ENCODE measurements at places on chromosomes 7 and 10. TPM values are rescaled to one million over a fixed set of nuclear protein-coding genes. Genes with fewer than 3 reads are reported as not detected.

DNA sequence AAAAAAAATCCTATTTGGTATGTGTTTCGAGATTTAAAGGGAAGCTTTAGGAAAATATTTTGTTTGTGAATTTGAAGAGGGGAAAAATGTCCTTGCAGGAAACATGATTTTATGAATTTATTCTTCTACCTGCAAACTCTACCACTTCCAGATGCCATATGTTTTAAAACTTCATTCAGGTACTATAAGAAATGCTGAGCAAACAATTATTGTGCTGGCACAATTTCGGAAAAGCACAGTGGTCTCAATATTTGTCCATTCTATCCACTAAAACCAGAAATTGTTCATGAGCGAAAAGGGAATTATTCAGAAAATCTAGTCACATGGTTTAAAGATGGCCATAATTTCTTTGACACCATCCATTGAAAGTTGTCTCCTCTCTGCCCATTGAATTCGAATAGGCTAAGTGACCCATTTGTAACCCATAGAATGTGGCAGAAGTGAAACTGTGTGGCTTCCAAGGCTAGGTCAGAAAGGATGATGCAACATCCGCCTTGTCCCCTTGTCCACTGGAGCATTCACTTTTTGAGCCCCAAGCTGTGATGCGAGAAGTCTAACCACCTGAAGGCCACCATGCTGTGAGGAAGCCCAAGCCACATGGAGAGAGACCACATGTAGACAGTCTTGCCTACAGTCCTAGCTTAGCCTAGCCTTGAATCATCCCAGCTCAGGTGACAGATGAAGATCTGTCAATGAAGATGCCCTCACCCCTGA is 189.8 kb upstream of the PRKCQ start:
- no peaks in the 10 kb centered on the region for H3K36me3 ChIP-seq
- DNase-seq, result no peak
- peaks cover 2% of the 10 kb centered on the region for H3K4me1 ChIP-seq
- peaks cover 2% of the 10 kb centered on the region for H3K27me3 ChIP-seq
- H3K4me3 ChIP-seq, result no peak overlapping the region

DNA sequence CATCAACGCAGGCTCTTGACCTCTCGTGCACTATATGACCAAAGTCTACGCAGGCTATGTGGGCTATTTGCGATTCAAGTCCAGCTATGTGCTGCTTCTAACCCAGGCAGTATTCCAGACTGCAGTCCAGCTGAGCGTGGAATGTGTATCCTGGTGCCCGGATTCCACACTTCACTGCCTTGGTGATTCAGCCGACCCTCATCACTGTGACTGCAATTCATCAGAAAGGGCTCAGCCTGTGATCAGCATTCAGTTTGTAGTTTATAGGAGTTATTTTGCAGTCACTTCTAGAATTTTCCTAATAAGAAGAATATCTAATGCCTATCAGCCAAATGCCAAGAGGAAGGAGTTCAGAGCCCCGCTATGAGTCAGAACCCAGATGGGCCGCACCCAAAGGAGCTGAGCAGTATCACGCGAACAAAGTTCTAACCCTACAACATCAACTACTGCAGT is 119.8 kb upstream of the LANCL2 start:
- H3K4me3 ChIP-seq, result no peak overlapping the region
- H3K27me3 ChIP-seq, result no peaks in the 10 kb centered on the region
- H3K27ac ChIP-seq, result no peak overlapping the region
- no peak for DNase-seq

DNA sequence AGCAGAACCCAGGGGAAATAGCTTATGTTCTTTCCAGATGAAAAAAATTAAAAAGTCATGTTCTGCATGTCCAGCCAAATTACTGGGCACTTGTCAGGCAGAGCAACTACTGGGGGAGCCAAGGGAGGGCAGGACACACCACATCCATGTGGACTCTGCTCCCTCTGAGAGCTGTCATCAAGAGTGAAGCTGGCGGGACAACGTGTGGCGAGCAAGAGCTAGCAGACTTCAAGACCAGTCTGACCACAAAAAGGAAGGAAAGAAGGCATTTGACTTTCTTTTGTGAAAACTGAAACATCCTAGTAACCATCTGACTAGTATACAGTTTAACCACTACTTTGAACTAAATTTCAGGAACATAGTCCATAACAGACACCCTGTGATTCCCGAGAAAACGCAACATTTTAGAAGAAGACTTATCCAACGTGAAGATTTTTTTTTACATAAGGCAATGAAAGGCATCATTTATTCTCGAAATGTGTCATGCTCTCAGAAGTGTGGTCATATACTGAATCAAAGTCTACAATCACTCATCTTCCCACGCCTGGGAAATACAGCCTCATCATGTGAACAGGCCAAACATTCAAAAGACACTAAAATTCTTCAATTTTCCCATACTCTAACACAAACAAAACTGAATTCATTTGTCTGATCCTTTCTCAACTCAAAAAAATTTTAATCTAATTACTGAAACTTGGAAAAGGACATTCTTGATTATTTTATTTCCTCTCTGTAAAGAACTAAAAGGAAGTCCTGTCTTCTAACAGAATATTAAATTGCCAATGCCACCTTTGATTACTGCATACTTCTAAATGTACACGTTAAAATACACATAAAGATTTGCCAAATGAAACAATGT is 15.5 kb downstream of the CYTH3 start:
- peak overlapping the region; percentile 5 for H3K4me3 ChIP-seq
- no peak overlapping the region for H3K27ac ChIP-seq
- no peak for DNase-seq
- no peaks in the 10 kb centered on the region for H3K27me3 ChIP-seq
- H3K36me3 ChIP-seq, result no peaks in the 10 kb centered on the region

GRCh38 chr10:60310740-60311139 is 78.9 kb downstream of the ANK3 start:
- H3K36me3 ChIP-seq, result no peaks in the 10 kb centered on the region
- H3K27ac ChIP-seq, result no peak overlapping the region
- no peak overlapping the region for H3K4me3 ChIP-seq

ANKRD1 gene
- total RNA-seq, result not detected

- no peaks in the 10 kb centered on the region for H3K36me3 ChIP-seq
- H3K27ac ChIP-seq, result no peak overlapping the region
- no peak overlapping the region for H3K4me3 ChIP-seq
Measured at GRCh38 chr7:71868797-71869196, 543.3 kb downstream of the CALN1 start.

All from glutamatergic neuron (in vitro differentiated cells).